HTR-8/SVneo (cell line): ENCODE measurements at places on chromosomes 2 and 18.
A peak's percentile ranks its signal among the peaks of the same experiment; 100 is the strongest.

GRCh38 chr2:174121175-174121574 is 127.2 kb downstream of the OLA1 start:
- peak; percentile 19 for DNase-seq

DNA sequence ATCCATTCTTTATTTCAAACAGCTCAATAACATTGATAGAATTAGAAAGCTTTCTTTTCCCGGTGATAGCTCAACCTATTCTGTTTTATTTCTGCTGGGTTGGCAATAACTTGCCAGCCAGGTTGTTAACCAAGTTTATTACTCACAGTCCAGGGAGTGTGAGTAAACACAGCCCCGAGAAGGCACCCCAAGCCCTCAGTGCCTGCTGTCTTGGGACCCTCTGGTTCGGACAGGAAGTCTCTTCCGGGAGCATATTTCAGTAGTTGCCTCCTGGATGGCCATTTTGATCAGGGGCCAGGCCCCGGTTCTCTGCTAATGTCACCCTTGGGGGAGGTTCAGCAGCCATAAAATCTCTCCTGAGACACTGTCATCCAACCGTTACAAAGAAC is 176.8 kb downstream of the INO80D start:
- DNase-seq, result no peak

- DNase-seq, result no peak
Measured at GRCh38 chr2:133748007-133748700, 179.9 kb upstream of the NCKAP5 start.

DNA sequence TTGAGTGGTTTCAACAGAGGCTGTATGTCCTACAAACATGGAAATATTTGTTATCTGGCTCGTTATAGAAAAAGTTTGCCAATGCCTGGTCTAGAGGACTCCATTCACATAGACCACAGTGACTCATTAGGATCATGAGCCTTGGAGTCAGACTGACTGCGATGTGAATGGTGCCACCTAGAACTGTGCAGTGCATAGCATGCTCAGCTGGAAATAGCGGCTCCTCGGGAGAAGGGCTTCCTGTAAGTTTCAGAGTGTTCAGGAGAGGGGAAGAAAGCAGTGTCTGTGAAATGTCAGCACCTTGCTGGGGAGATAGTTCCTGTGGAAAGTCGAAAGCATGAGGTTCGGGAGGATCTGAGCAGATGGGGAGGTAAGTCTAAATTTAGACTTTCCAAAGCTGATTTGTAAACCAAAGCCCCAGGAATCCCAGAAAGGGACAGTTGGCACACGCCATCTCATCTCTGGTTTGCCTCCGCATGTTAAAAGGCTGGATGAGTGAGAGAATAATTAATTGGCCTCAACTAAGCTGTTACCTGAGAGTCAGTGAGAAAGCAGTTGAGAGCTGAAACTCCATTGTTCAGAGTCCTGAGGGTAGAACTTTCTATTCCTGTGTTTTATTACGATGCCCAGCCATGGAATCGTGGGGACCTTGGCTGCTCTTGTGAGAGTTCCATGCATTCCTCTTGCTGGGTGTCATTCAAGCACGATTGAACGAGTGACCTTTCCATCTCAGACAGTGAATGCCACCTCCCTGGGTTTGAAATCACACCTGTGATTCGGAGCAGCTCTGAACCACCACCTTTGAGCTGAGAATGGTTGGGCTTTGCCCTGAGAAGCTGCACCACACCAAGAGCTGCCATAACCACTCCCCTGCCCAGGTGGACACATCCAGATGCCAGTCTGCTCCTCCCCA is 99.5 kb downstream of the MAPK4 start:
- DNase-seq, result no peak

GRCh38 chr2:236858661-236859060 is 227.0 kb upstream of the COPS8 start:
- no peak for DNase-seq

GRCh38 chr18:73199151-73199550 is 331.4 kb upstream of the NETO1 start:
- DNase-seq, result no peak

DNA sequence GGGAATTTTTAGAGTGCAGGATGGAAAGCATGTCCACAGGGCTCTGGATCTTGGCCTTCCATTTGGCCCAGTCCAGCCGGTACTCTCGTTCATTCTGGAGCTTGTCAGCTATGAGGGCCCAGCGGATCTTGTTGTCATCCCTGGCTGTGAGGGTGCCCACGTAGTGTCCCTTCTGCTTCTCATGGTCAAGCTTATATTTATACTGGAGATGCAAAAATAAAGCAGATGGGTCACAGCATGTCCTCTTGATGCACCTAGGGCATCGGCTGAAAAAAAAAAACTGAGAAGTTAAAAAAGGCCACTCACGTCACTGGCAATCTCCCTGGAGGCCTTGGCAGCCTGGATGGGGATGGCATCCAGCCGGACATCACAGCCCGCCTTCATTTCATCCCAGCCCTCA is 160.5 kb downstream of the RIF1 start:
- no peak for DNase-seq

DNA sequence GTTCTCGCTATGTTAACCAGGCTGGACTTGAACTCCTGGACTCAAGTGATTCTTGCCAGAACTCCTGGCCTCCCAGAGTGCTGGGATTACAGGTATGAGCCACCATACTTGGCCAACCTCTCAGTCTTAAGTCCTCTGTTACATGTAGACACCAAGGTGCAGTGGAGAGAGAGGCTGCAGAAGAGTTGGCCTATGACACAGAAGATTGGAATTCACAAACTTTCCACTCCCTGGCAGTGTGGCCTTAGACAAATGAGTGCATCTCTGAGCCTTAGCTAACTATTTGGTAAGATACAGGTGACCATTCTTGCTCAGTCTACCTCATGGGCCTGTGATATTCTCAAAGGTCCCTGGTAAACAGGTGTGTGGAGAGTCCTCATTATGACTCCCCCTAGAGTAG is 159.7 kb downstream of the MYCN start:
- DNase-seq, result no peak

- no peak for DNase-seq
Measured at GRCh38 chr2:42112418-42112817, 56.7 kb upstream of the EML4 start.

DNA sequence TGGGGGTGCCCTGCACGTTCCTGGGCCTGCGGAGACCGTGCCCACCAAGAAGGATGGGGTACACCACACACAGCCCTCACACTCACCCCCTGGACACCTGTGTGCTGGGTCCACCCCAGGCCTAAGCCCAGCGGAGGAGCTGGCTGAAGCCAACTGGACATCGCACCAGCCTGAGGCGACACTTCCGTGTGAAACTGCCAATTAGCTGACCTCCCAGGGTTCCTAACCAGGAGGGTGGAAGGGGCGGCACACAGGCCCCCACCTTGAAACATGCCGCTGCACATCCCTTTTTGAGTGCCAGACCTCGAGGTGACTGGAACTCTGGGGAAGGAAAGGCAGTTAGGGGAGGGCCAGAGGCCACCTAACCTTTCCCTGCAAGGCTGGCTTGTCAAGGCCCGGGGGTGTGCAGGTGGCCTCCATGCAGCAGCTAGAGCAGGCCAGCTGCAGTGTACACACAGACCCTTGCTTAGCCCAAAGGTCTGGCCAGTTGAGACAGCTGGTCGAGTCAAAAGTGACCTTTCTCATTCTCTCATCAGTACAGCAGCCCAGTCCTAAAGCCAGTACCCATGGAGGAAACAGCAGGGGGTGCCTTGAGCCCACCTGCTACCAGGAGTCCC is 4.5 kb downstream of the STK25 start:
- DNase-seq, result no peak

- DNase-seq, result no peak
Measured at GRCh38 chr2:28751956-28752630, 463 bp downstream of the PPP1CB start.

GRCh38 chr2:41234093-41234492 is 782.2 kb upstream of the SLC8A1 start:
- no peak for DNase-seq

DNA sequence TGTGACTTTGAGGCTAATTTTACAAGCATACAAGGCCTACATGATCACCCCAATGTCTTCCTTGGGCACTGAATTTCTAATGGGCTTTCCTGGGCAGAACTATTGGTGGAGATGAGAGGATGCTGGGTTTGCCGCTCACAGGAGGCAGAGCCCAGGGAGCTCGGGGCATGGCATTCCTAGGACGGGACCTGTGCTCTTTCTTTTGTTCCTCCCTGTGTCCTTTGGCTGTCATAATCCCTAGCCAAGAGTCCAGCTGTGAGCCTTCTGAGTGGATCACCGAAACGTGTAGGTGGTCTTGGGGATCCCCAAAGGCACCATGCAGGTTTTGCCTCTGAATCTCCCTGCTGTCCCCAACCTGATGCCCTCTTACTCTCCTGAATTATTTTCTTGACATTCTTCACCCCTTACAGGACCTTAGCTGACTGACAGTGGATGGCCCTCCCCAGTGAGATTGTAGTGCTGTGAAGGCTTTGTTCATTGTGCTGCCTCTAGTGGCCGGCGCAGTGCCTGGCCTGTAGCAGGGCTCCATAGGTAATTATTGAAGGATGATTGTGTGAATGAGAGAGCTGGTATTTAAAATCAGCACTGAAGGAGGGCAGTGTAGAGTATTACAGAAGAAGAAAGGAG is 221.9 kb downstream of the ZNF407 start:
- no peak for DNase-seq

GRCh38 chr2:207097278-207097677 is 68.5 kb downstream of the KLF7 start:
- DNase-seq, result no peak

DNA sequence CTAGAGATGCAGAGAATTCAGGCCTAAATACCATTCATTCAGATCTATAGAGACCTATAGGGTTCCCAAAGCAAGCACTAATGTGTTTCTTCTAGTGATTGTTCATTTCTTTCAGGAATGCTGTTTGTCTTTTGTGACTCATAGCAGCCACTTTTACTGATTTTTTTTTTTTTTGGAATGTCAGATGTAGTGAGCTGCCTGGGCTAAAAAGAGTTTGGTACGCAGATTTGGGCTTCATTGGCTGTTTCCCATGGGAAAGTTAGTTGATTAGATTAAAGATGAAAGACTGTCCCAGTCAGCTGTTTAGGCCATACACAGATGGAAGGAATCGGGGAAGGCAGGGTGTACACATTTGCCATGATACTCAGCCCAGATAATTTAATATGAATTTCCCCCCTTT is 87.6 kb downstream of the CDC42EP3 start:
- DNase-seq, result no peak

GRCh38 chr2:101124643-101125366 is 26.4 kb downstream of the TBC1D8 start:
- DNase-seq, result peak; percentile 81

- no peak for DNase-seq
Measured at GRCh38 chr2:84057917-84058560, 401.0 kb downstream of the SUCLG1 start.

DNA sequence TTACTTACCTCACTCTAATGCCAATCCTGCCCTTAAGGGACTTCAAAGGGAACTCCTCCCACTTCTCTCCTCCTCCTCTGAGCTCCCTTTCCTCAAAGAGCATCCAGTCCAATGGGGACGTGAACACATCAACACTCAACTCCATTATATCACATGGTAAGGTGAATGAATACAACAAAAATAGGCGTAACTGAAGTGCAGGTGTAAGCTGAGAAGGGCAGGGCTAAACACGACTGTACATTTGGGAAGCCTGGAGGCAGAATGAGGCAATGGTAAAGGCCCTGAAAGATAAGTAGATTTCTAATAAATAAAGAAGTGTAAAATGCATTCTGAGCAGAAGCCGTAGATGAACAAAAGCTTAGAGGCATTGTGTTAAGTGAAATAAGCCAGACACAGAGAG is 226.1 kb upstream of the TRIB2 start:
- no peak for DNase-seq

- no peak for DNase-seq
Measured at GRCh38 chr2:46091004-46091403, 206.2 kb upstream of the EPAS1 start.

DNA sequence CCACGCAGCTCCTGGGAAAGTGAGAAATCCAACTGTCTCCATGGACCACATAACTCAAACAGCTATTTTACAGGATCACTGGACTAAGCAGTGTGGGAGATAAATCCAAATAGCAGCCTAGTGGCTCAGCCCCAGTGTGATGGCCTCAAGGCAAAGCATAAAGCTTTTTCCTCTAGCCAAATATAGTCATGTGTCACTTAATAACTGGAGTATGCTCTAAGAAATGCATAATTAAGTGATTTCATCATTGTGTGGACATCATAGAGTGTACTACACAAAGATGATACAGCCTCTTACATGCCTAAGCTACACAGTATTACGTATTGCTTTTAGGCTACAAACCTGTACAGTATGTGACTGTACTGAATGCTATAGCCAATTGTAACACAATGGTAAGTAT is 31.8 kb upstream of the ST8SIA3 start:
- DNase-seq, result no peak
